ENCODE measurements at places on chromosomes 4 and X.

DNA sequence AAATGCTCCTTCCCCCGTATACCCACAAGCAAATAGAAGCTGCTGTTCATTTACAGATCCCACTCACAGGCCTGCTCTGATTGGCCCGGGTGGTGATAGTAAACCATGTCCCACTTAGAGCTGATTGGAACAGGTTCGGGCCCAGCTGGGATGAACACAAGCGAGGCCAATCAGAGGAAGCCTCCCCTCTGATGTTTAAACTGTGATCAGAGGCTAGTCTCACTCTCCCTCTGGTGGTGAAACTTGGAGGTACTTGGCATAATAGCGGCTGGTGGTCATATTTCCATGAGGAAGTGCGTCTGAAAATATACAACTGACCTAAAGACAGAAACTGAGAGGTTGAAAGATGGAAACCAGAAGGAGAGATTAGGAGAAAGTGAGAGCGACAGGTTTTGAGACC is 51.5 kb upstream of the TRPC3 start:
- DNase-seq, result no peak

- DNase-seq, result no peak
These were observed 71.0 kb downstream of the RELL1 start for GRCh38 chr4:37615059-37615719.

- DNase-seq, result no peak
These were observed 12.3 kb downstream of the ETDA start for GRCh38 chrX:135264206-135264605.

GRCh38 chr4:164287173-164287572 is 466.8 kb upstream of the SMIM31 start:
- no peak for DNase-seq

GRCh38 chrX:123993326-123993725 is 31.8 kb downstream of the STAG2 start:
- DNase-seq, result no peak

GRCh38 chrX:16114611-16115010 is 8.8 kb upstream of the GRPR start:
- no peak for DNase-seq

GRCh38 chr4:156942991-156943390 is 28.6 kb downstream of the PDGFC start:
- no peak for DNase-seq

- no peak for DNase-seq
These were observed 113.6 kb upstream of the CBLL2 start for GRCh38 chrX:22159071-22159470.

DNA sequence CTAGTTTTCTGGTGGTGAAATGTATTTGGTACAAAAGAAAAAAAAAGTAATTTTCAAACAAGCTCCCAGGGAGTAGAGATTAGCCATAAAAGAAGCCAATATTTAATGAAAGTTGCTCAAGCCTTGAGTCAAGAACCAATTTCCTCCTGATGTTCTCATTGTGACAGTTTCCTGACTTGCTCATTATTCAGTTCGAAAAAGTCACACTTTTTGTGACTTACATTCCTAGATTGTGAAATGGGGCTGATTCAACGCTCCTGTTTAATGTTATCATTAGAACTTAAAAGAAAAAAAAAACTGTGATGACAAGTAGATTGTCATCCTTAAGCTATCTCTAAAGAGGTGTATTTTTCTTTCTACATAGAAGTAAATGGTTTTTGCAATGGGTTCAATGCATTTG is 122.6 kb upstream of the BMPR1B start:
- no peak for DNase-seq

GRCh38 chrX:34943235-34943634 is 639 bp downstream of the FAM47B start:
- no peak for DNase-seq

GRCh38 chr4:130705023-130705422 is 1609.1 kb downstream of the C4orf33 start:
- DNase-seq, result no peak

- no peak for DNase-seq
These were observed 350.0 kb downstream of the GALNTL6 start for GRCh38 chr4:172163215-172163614.

GRCh38 chr4:36609661-36610060 is 328.2 kb downstream of the DTHD1 start:
- DNase-seq, result no peak

GRCh38 chr4:152590179-152591031 is 54.5 kb upstream of the FBXW7 start:
- no peak for DNase-seq

DNA sequence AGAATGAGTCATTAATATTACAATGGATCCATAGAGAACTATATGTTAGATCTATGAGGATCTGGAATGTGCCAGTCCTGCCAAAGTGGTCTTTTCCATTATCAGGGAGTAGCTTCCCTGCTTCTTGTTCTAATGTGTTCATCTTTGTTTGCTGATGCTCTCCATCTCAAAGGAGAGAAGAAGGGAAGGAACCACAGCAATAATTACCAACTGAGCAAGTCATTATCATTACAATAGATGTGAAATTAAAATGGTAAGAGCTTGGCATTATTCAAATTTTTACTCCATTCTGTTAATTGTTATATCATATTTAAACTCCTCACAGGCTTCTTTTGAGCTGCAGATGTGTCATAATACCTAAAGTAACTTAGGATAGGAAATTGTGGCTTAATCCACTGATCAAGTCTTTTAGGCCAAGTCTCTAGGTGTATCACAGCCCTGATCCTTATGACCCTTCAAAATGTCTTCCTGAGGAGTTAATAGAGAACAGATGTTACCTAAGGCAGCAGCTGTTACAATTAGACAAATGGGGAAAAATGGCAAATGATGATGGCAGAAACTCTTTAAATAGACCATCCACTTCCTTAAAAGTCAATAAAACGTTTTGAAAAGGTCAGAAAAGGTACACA is 1492.7 kb upstream of the IGFBP7 start:
- DNase-seq, result no peak

DNA sequence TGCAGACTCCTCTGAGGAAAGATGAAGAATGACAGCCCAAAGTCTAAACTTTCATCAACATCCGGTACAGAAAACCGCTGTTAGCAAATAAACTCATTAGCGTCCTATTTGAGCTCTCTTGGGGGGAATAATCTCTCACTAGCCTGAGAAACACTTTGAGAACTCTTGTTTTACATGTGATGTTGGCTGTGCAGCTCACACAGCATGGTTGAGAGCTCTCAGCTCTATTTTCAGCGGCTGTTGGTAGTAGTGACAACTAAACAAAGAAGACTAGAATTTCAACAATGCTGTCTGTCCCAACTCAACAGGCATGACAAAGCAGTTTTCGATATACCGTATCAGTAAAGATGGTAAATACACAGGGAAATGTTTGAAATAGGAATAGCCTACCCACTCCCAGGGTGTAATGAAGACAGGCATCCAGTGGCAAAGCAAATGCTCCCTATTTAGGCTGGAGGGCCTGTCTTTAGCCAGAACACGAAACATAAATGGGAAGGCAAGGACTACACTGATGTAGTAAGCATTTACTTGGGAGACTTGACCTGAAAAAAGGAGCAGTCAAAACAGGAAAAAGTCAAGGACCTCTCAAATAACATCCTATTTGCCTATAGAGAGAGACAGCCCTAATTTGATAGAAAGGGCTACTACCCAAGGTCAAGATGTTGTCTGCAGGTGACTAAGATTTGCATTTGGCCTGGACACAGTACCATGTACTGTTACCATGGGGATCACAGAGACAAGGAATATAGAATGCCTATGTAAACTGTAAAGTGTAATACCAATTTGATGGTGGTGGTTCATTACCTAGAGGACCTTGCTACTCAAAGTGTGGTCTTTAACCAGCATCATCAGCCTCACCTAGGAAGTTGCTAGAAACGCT is 60.4 kb downstream of the PPEF2 start:
- DNase-seq, result no peak

DNA sequence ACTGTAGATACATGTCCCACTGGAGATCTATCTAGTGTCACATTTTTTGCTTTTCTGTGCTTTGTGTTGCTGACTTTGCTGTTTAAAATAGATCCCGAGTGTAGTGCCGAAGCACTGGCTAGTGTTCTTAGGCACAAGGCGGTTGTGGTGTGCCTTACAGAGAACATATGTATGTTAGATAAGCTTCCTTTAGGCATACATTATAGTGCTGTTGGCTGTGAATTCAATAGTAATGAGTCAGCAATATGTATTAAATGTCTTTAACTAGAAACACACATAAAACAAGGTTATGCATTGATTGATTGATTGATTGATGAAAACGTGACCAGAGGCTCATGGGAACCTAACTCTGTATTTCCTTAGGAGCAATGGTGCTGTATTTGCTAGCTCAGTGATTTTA is 56.2 kb downstream of the COX7B2 start:
- no peak for DNase-seq

GRCh38 chr4:53508446-53508845 is 82.8 kb downstream of the LNX1 start:
- DNase-seq, result no peak
